Activated T-helper 9 cell treated with anti-CD3 and anti-CD28 coated beads, Interleukin-2, amount 50 U/mL, for 16 hours (primary cell): ENCODE measurements at places on chromosomes 7 and 10.
A peak's percentile ranks its signal among the peaks of the same experiment; 100 is the strongest.

- DNase-seq: no peak
These were observed 114.0 kb downstream of the PARP12 start for GRCh38 chr7:139948587-139949335.

DNA sequence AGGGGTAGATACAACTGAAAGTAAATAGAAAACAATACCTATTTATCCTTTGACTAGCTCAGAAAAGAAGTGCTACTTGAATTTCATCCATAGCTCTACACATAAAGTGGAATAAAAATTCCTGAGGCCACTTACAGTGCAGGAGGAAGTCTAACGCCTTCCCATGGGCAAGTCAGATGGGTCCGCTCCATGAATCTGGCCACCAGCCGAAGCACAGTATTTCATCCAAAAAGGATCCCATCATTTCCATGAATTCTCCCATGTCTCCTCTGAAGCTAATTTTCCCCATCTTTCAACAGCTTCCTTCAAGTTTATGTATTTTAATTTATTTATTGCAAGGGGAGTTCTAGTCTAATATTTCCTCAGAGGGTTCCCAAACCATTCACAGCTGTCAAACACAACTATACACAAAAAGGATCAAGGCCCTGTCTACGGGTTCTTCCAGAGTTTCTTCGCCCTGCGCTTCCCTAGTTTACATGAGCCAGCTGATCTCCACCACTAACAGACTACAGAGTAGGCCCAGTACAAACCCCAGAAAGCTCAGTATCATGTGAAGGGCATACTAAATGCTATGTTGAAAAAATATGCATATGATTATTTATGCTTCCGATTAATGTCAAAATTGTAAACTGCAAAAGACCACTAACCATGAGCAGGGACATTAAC, 184.7 kb downstream of the DOCK4 start:
- DNase-seq: no peak

DNA sequence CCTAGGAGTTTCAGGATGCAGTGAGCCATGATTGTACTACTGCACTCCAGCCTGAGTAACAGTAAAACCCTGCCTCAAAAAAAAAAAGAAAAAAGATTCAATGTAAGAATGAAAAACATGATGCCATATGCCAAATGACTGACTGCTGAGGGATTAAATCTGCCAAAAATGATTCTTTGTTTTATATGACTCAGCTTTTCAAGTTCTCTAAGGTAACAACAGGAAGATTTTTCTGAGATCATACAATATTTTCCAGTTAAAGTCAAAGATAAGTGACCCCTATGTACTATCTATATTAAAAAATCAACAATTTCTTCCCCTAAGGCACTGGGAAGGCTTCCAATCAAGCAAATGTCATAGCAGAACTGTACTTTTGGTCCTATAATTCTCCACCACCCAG, 271.2 kb upstream of the IMMP2L start:
- no peak for DNase-seq

DNA sequence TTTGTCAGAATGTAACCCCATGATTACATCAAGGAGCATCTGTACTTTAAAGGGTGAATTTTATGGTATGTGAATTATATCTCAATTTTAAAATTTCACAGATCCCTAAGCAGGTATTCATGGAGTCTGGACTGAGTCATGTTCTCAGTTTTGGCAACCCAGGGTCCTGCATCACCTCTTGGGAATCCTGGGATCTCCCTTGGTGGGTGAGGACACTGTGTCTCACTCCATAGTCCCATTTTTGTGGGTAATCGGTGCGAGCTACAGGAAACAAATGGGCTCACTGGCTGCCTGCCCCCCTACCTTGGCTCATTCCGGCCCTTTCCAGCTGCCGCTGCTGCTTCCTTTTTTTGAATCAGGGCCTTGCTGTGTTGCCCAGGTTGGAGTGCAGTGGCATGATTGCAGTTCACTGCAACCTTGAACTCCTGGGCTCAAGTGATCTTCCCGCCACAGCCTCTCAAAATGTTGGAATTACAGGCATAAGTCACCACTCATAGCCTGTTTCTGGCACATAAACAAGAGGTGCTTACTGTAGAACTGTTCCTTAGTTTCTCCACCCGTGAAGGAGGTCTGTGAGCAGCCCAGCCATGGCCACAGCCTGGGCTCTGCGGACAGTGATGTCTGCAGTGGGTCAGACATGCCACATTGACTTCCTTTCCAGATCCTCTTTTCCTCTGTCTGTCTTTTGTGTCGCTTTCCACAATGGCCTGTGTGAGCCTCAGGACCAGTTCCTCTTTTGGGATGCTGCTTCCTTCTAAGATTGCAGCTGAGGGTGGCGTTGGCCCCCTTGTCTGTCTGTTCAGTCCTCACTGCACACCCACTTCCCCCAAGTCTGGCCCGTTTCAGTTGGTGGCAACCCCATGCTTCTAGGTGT, 14.5 kb downstream of the PALD1 start:
- no peak for DNase-seq

- DNase-seq: no peak
These were observed 279.7 kb upstream of the KLF14 start for GRCh38 chr7:131013716-131014115.

- no peak for DNase-seq
These were observed 14.6 kb upstream of the PDSS1 start for GRCh38 chr10:26682931-26683330.

DNA sequence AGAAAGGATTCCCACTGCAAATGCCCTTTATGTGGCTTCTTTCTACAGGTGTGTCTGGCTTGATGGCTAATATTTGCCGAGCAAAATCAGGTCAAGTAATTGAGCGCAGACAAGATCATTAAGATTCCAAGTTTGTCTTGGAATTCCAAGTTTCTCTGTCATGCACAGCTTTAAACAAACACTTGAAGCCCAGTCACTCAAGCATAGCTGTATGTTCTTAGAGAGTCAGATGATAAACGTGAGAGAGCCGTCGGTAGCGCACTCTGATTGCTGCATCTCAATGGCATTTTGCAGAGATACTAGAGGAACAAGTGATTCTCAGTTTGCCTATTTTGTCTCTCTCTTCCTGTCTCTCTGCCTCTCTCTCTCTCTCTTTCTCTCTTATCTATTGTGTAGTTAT, 658 bp downstream of the DMBT1 start:
- DNase-seq: no peak

GRCh38 chr10:102408131-102408727, 10.4 kb downstream of the PSD start:
- DNase-seq: no peak

DNA sequence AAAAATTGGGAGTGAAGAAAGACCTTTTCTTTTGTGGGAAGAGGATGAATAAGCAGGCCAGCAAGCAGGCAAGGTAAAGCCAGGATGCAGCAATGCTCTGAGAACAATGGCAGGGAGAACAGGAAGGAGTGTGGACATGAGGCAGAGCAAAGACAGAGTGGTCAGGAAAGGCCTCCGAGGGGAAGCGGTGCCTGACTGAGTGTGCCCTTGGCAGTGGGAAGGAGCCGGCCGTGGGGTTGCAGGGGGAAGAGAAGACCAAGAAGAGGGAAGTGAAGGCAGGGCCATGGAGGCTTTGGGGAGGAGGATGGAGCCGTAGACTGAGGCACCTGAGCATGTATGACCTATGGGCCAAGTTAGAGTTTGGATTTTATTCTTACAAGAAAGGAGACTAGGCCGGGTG, 21.9 kb upstream of the ZNF212 start:
- no peak for DNase-seq

DNA sequence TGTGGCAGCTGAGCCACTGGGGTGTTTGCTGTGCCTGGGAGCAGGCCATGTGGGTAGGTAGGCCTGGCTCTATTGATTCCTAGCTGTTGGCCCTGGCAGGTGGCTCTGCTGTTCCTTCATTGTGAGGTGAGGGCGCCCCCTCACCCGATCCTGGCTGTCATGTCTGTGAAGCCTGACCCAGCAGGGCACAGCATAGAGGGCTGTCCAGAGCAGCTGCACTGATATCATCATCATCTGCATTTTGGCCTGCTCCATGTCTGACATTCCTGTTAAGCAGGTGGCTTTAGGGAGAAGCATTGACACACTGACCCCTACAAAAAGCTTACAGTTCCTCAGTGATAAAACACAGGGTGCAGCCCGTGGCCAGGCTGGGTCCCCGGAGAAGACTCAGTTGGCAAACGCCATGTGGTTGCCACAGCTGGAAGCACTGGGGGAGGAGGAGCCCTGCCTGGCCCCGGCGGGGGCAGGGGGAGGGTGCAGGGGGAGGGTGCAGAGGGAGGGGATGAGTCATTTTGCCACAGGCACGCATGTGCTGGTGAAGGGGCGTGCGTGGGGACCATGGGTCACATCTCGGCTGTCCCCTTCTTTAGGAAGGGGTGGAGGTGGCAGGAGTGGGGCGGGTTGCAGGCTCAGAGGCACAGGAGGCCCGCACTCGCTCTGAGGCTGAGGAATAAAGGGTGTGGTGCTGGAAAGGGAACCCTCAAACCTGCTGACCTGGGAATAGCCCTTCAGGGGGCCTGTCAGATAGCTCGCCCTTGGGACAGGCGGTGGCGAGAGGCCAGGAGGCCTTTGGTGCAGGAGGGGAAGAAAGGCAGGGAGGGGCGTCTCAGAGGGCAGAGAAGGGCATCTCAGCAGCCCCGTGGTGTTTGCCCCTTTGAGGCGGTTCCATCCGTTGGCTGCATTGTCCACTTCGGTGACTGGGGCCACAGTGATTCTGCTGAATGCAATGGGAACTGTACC, 31.6 kb downstream of the IKZF1 start:
- DNase-seq: peak; percentile 80

- DNase-seq: no peak
These were observed 24.1 kb downstream of the ZNF92 start for GRCh38 chr7:65397730-65398142.

DNA sequence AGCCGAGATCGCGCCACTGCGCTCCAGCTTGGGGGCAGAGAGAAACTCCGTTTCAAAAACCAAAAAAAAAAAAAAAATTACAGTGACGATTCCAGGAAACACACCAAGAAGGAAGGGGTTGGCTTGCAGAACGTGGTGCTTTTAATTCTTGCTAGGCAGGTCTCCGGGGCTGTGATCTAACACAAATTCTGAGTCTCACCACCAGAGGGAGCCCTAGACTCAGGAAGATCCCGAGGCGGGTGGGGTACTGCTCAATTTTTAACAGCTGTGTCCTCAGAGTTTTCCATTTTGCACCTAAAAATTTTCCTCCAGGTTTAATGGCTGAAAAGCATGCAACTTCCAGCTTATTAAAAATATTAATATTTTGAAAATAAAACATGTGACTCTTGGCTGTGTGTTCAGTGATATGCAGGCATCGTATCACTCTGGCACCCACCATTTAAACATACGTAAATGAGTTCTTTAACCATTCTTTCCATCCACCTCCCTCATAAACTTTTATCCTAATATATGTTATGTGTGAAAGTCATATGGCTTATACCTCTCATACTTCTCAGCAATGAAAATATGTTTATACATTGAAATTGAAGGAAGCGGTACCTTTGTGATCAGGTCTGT, 26.5 kb upstream of the NUB1 start:
- DNase-seq: peak; percentile 49

DNA sequence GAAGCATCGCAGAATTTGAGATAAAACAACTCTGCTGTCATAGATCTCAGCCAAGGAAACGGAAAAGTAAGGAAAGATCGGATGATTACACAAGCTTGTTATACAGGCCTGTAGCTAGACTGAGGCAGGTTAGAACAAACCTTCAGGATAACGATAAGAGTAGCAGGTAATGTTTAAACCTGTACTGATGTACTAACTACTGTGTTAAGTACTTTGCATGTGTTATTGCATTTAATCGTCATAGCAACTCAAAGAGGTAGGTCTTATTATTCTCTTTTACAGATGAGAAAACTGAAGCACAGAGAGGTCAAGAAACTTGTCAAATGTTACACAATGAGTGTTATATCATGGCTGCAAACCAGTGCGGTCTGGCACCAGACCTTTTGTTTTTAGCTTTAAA, 352.5 kb downstream of the GPAM start:
- DNase-seq: no peak

- no peak for DNase-seq
These were observed 112.1 kb downstream of the SGMS1 start for GRCh38 chr10:50511492-50512213.

- DNase-seq: no peak
These were observed 57.4 kb upstream of the TFEC start for GRCh38 chr7:116087984-116088383.

- DNase-seq: no peak
These were observed 137.4 kb upstream of the PTN start for GRCh38 chr7:137480824-137481365.

DNA sequence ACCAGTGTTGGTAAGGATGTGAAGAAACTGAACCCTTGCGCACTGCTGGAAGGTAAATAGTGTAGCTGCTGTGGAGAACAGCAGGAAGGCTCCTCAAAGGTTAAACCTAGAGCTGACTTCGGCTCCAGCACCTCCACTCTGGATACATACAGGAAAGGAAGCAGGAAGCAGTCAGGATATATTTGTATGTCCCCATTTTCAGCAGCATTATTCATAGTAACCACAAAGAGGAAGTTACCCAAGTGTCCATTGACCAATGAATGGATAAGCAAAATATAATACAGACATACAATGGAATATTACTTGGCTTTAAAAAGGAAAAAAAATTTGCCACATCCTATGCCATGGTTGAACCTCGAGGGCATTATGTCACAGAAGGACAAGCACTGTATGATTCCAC, 15.0 kb downstream of the RET start:
- DNase-seq: no peak

- no peak for DNase-seq
These were observed 425.8 kb upstream of the CELF2 start for GRCh38 chr10:10591715-10592341.
